ENCODE measurements at places on chromosomes 16 and 17. TPM values are rescaled to one million over a fixed set of nuclear protein-coding genes. Genes with fewer than 3 reads are reported as not detected.

OR4D1 gene
- total RNA-seq: not detected

ST6GALNAC1 gene
- not detected for total RNA-seq

CD300H gene
- not detected for total RNA-seq

MT1M gene
- total RNA-seq: not detected

TCAP gene
- total RNA-seq: 1.4 TPM

HSPB9 gene
- not detected for total RNA-seq

All from astrocyte (in vitro differentiated cells and primary cell).